ENCODE measurements at places on chromosomes 7 and 10. TPM values are rescaled to one million over a fixed set of nuclear protein-coding genes. Genes with fewer than 3 reads are reported as not detected.

- no peak for DNase-seq
These were observed 174.8 kb upstream of the PRPS1L1 start for GRCh38 chr7:18202315-18203045.

- no peak for DNase-seq
These were observed 4.4 kb upstream of the C10orf90 start for GRCh38 chr10:126674741-126675515.

DNA sequence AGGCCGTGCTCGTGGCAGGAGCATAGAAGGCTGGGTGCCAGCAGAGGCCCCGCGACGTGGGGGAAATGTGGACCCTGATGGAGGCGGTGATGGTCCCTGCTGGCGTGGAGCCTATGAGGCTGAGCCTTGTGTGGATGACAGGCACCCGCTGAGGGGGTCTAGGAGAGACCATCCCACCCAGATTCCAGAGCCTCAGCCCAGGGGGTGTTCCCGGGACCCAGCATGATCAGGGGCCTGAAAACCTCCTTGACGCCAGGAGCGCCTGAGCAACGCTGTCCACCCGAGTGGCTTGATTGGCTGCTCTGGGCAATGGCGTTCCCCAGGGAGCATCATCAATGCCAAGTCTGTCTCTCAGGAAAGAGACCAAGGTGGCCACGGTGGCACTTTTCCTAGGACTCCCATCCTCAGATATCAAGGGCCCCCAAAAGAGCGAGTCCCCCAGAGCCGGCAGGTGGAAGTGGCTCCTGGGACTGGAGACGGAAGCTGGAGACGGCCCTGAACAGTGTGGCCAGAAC, 61.1 kb downstream of the PWWP2B start:
- no peak for DNase-seq

- DNase-seq: no peak
These were observed 75.4 kb downstream of the FGFR2 start for GRCh38 chr10:121522831-121523230.

GRCh38 chr7:36814311-36814710, 90.0 kb upstream of the AOAH start:
- DNase-seq: no peak

DNA sequence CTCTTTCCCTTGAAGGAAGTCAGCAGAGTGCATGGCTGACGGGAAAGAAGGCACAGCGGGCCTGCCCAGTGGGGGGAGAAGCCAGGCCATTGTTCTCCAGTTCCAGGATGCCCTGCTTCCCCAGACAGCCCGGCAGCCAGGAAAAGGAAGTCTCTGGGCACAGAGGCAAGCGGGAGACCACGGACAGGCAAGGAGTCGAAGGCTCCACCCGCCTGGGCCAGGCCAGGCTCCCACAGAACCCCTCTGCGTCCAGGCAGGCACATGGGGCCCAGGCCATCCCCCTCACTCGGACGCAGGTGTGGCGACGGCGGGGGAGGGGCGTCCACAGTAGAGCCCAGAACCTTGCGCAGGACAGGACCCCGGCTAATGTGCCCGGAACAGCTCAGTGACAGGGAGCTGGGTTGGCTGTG, 8.7 kb downstream of the GPR146 start:
- DNase-seq: peak; percentile 73

DNA sequence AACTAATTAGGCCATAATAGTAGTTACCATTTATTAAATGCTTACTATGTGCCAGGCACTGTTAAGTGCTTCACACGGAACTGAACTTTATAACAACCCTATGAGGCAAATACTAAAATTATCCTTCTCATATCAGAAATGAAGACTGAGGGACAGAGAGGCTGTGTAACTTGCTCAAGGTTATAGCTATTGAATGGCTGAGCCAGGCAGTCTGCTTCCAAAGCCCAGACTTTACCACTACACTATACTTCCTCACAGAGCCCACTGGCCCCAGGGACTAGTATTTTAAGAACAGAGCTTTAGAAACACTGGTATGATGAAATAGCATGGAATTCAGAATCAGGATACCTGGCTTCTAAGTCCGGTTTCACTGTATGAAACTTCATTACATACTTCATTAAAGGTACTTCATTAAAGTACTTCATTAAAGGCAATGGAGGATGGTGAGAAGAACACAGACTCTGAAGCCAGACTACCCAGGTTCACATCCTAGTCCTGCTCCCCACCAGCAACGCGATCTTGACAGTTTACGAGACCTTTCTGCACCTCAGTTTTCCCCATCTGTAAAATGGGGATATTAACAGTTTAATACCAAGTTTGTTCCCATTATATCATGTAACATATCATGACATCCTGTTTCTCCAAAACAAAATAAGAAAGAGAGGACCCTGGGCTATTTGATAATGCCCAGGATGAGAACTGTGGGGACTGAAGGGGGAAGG, 19.6 kb downstream of the ANXA11 start:
- DNase-seq: no peak

DNA sequence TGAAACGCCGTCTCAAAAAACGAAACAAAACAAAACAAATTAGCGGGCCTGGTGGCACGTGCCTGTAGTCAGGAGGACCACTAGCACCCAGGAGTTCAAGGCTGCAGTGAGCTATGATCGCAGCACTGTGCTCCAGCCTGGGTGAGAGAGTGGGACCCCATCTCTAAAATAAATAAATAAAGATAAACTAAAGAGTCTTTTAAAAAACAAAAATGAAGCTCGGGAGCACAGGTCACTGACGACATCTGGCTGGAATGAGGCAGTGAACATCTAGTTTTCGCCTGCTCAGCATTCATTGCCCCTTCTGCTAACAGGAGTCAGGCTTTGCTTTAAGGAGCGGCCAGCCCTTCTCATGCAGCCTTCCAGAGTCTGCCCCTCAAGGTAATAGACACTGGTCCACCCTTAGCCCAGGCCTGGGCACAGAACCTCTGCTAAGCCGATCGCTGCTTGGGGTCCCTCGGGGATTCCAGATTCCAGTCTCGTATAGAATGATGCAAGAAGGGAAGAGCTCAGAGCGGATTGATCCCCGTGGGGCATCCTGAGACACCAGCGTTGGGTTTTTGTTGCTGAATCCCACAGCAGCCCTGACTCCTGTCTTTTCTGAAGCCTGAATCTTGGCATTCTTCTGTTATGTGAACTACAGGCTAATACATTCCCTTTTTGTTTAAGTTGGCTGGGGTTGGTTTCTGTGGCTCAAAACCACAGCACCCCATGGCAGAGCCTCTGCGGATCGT, 14.2 kb upstream of the FOXK1 start:
- DNase-seq: no peak

Gene ERV3-1
- 3.0 TPM for polyA plus RNA-seq

Gene ASZ1
- not detected for polyA plus RNA-seq

Gene KCNH2
- polyA plus RNA-seq: 50.2 TPM

Gene ADRB1
- 28.5 TPM for polyA plus RNA-seq

Gene DPCD
- polyA plus RNA-seq: 25.1 TPM

Gene STAG3
- 0.13 TPM for polyA plus RNA-seq

Gene PTF1A
- not detected for polyA plus RNA-seq

Gene JAZF1
- 6.9 TPM for polyA plus RNA-seq

Measured in heart right ventricle (tissue), 16 donors.